ENCODE measurements at places on chromosomes 5 and 9.

- H3K4me3 ChIP-seq, result no peak overlapping the region
- H3K27me3 ChIP-seq, result no peaks in the 10 kb centered on the region
- H3K4me1 ChIP-seq, result no peaks in the 10 kb centered on the region
- H3K27ac ChIP-seq, result no peak overlapping the region
These were observed 67.0 kb downstream of the GCNT1 start for GRCh38 chr9:76526026-76526425.

- H3K36me3 ChIP-seq, result no peaks in the 10 kb centered on the region
- H3K4me3 ChIP-seq, result no peak overlapping the region
- no peak overlapping the region for H3K27ac ChIP-seq
- no peak for DNase-seq
These were observed 14.3 kb downstream of the AFF4 start for GRCh38 chr5:132949136-132949535.

- no peak overlapping the region for H3K27ac ChIP-seq
- peak; percentile 80 for DNase-seq
- peaks cover 11% of the 10 kb centered on the region for H3K4me1 ChIP-seq
- H3K27me3 ChIP-seq, result no peaks in the 10 kb centered on the region
- H3K4me3 ChIP-seq, result no peak overlapping the region
These were observed 20.5 kb upstream of the CCL28 start for GRCh38 chr5:43432486-43433375.

GRCh38 chr5:120388016-120388781 lies 75.9 kb upstream of the PRR16 start:
- no peaks in the 10 kb centered on the region for H3K4me1 ChIP-seq
- no peaks in the 10 kb centered on the region for H3K36me3 ChIP-seq
- no peak overlapping the region for H3K27ac ChIP-seq
- H3K27me3 ChIP-seq, result no peaks in the 10 kb centered on the region

DNA sequence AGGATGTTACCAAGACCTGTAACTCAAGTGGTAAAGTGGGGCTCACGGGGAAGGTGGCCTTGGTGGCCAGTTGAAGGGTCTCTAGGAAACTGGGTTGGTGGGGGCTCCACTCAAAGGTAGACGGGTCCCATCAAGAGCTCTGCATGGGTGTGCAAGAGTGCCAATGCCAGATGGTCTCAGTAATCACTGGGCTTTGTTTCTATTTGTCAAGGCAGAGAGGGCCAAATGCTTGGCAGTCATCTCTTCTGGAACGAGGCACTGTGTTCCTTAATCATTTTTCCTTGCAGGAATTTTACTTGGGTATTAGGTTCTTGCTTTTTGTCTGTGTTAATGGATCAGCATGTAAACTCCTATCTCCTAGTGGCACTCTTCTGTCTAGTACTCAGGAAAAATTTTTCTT lies 220.8 kb downstream of the DIRAS2 start:
- no peak overlapping the region for H3K4me3 ChIP-seq
- H3K4me1 ChIP-seq, result peaks cover 3% of the 10 kb centered on the region
- H3K27ac ChIP-seq, result no peak overlapping the region
- no peaks in the 10 kb centered on the region for H3K36me3 ChIP-seq
- H3K27me3 ChIP-seq, result no peaks in the 10 kb centered on the region

DNA sequence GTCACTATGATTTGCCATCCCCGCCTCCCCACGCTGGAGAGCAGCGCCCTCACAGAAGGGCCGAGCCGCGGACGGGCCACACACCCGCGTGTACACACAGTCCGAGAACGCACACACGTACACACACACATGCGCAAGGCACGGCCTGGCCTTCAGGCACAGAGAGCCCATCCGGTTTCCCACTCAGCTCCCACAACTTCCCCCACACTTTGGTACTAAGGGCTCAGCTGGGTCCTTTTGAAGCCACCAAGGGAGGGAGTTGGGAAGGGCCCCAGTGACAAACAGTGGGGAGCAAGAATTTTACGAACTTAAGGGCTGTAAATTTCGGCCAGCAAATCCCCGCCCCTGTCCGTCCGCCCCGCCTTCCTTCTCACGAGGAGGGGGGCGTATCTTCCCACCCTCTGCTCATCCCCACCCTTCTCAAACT lies 133.3 kb upstream of the HAND1 start:
- peak overlapping the region; percentile 25 for H3K4me3 ChIP-seq
- H3K4me1 ChIP-seq, result peaks cover 20% of the 10 kb centered on the region
- H3K36me3 ChIP-seq, result no peaks in the 10 kb centered on the region
- peaks cover 4% of the 10 kb centered on the region for H3K27me3 ChIP-seq
- H3K27ac ChIP-seq, result no peak overlapping the region
- no peak for DNase-seq

GRCh38 chr5:89823046-89823445 lies 586.5 kb downstream of the CETN3 start:
- H3K27ac ChIP-seq, result no peak overlapping the region
- no peak for DNase-seq
- H3K27me3 ChIP-seq, result no peaks in the 10 kb centered on the region
- no peaks in the 10 kb centered on the region for H3K36me3 ChIP-seq

DNA sequence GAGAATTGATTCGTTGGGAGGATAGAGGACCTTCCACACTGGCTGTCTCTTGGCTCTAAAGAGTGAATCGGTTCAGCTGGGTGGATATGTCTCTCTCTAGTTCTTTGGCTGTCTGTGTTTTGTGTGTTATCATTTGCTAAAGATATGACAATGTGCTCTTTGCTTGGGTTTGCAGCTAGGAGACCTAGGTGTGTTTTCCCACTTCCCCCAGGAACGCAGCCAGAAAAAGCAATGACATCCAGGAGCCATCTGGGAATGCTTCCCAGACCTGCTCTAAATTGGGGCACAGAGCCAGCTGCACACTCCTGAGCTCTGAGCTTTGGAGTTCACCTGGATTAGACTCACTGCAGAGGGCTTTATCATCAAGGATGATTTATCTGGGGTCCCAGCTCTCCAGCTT lies 12.8 kb upstream of the PDZD2 start:
- no peaks in the 10 kb centered on the region for H3K27me3 ChIP-seq
- H3K27ac ChIP-seq, result no peak overlapping the region
- no peak overlapping the region for H3K4me3 ChIP-seq
- H3K4me1 ChIP-seq, result no peaks in the 10 kb centered on the region

GRCh38 chr9:94083384-94083783 lies 880 bp upstream of the PTPDC1 start:
- no peak for DNase-seq
- no peak overlapping the region for H3K4me3 ChIP-seq
- H3K36me3 ChIP-seq, result no peaks in the 10 kb centered on the region
- H3K4me1 ChIP-seq, result peaks cover 6% of the 10 kb centered on the region
- H3K27ac ChIP-seq, result no peak overlapping the region

- no peak for DNase-seq
- no peak overlapping the region for H3K27ac ChIP-seq
- no peaks in the 10 kb centered on the region for H3K27me3 ChIP-seq
These were observed 372.1 kb downstream of the PDE4D start for GRCh38 chr5:59521476-59521875.

- DNase-seq, result peak; percentile 65
- peaks cover 19% of the 10 kb centered on the region for H3K4me1 ChIP-seq
- no peaks in the 10 kb centered on the region for H3K36me3 ChIP-seq
- no peak overlapping the region for H3K4me3 ChIP-seq
- no peak overlapping the region for H3K27ac ChIP-seq
These were observed 33.0 kb downstream of the KIF4B start for GRCh38 chr5:155046591-155046990.

- H3K4me3 ChIP-seq, result no peak overlapping the region
- peaks cover 4% of the 10 kb centered on the region for H3K36me3 ChIP-seq
- no peaks in the 10 kb centered on the region for H3K4me1 ChIP-seq
- H3K27ac ChIP-seq, result no peak overlapping the region
- no peaks in the 10 kb centered on the region for H3K27me3 ChIP-seq
These were observed 23.7 kb downstream of the ACTL7A start for GRCh38 chr9:108885643-108886348.

DNA sequence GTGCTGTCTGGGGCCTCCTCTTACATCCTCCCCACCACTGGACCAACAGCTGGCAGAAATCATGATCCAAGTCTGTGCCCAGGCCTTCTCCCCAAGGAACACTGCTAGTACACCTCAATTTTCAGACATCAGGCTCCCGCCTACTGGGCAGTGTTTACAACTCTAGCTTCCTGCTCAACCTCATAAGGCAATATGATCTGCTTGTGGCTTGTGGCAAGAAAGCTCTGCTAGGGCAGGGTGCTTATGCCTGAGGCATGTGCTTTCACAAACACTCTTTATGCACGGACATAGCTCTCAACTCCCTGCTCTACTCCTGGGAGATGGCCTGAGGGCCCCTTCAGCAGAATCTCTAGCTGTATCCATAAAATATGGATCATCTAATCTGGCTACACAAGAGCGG lies 32.5 kb downstream of the SH3TC2 start:
- no peaks in the 10 kb centered on the region for H3K27me3 ChIP-seq
- H3K4me3 ChIP-seq, result no peak overlapping the region
- H3K4me1 ChIP-seq, result peaks cover 11% of the 10 kb centered on the region

DNA sequence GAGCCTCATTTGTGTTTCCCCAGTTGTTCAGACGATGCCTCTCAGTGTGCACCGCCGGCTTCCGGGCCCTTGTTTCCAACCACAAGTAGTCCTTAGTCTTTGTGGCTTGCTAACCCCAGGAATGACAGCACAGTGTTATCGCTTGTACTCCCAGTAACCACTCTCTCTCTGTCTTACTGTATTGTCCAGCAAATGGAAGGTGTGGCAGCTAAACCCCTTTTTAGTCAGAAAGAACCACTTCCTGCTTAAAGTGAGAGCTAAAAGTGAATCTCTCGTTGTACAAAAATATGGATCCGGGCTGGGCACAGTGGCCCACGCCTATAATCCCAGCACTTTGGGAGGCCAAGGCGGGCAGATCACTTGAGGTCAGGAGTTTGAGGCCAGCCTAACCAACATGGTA lies 61.3 kb downstream of the ENC1 start:
- DNase-seq, result no peak
- H3K27me3 ChIP-seq, result no peaks in the 10 kb centered on the region
- H3K4me1 ChIP-seq, result no peaks in the 10 kb centered on the region

DNA sequence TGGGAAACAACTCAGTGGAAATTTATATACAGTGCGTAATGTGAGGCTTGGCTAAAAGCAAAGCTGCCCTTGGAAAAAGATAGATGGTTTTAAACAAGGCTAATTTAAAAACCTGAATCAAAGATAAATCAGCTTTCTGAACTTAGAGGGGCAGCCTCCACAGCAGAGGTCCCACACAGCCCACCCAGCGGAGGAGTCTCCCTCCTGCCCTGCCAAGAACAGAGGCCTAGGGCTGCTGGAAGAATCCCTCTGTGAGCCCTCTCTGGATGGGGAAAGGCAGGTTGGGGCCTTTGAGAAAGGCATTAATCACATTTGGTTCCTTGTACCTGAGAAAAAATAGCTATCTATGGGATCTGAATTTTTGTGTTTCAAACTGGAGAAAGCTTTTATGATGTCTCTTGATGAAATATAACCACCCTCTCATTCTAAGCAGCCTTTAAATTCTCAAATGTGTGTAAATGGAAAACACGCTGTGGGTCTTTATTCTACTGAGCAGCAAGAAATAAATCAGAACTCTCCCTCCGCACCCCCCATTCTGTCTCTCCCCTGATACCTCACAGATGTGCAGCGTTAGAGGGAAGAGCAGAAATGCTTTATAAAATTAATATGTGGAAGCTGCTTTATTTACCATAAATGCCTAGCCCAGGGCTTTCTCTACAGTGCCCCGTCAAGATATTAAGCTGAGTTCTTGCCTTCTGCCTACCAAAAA lies 329.2 kb downstream of the EFNA5 start:
- no peaks in the 10 kb centered on the region for H3K27me3 ChIP-seq
- H3K36me3 ChIP-seq, result no peaks in the 10 kb centered on the region
- no peak overlapping the region for H3K4me3 ChIP-seq
- DNase-seq, result no peak

- no peak overlapping the region for H3K27ac ChIP-seq
- no peaks in the 10 kb centered on the region for H3K36me3 ChIP-seq
- no peaks in the 10 kb centered on the region for H3K27me3 ChIP-seq
- no peak for DNase-seq
- H3K4me3 ChIP-seq, result no peak overlapping the region
- no peaks in the 10 kb centered on the region for H3K4me1 ChIP-seq
These were observed 141.2 kb upstream of the IER5L start for GRCh38 chr9:129319076-129319937.

DNA sequence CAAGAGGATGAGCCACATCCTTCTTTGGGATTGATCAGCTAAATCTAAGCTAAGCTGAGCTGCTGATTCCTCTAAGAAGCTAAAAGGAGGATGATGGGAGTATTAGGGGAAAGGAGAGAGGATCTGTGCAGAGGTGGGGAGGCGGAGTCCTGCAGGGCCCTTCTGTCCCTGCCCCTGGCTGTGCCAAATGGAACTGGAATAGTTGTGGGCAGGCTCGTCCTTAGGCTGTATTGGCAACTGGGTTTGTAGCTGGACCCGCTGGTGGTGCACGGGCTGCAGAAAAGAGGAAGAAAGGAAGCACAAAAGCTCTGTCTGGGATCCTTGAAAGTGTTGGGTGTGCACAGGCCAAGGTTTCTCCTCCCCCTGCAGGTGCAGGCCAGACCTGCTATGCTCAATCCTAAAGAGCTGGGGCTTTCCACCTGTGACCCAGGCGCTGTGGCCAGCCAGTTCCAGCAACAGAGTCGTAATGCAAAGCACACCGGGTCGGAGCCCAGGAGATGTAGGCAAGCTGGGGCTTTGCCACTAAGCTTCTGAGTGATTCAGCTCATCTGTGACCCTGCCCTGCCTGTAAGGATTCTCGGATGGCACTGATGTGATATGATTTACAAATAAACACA lies 9.8 kb downstream of the CLTB start:
- no peak for DNase-seq
- no peaks in the 10 kb centered on the region for H3K36me3 ChIP-seq
- no peaks in the 10 kb centered on the region for H3K27me3 ChIP-seq
- no peak overlapping the region for H3K4me3 ChIP-seq

GRCh38 chr5:109199799-109200620 lies 209.8 kb downstream of the PJA2 start:
- no peaks in the 10 kb centered on the region for H3K27me3 ChIP-seq
- H3K36me3 ChIP-seq, result no peaks in the 10 kb centered on the region
- no peaks in the 10 kb centered on the region for H3K4me1 ChIP-seq
- no peak for DNase-seq
- no peak overlapping the region for H3K4me3 ChIP-seq

DNA sequence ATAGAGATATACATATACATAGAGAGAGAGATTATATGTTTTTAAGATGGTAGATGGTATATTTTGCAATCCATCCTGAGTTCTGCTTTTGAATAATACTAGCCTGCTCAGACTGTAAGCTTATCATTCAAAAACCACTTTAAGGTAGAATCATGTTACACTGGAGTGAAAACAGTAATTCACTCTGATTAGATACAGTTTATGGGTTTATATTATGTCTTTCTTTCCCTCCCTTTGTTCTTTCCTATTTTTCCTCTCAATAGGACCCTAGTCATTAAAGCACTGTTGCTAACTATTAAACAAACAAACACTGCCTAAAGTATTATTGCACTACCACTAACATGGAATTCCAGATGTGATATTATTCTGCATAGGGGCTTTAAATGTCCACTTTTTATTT lies 202.0 kb downstream of the ADAMTSL1 start:
- H3K4me3 ChIP-seq, result no peak overlapping the region
- H3K36me3 ChIP-seq, result no peaks in the 10 kb centered on the region
- DNase-seq, result no peak

DNA sequence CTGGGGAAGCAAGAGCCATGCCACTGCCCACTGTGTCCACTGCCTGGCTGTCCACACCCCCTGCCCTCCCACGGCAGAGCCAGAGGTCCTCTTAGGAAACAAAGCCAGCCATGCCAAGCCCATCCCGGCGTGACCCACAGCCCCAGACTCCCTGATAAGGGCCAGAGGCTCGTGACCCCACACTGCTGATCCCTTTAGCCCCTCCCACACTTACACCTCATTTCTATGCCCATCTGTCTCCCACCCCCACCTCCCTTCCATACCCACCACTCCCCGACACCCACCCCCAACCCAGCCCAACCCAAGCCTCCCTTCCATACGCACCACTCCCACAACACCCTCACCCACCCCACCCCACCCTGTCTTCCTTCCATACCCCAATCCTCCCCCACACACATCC lies 17.3 kb downstream of the PTGES start:
- no peak overlapping the region for H3K27ac ChIP-seq
- no peaks in the 10 kb centered on the region for H3K36me3 ChIP-seq
- DNase-seq, result no peak
- H3K4me3 ChIP-seq, result no peak overlapping the region

All from mesendoderm (in vitro differentiated cells).